Memory B cell (primary cell): ENCODE measurements at places on chromosomes 12 and 14.

DNA sequence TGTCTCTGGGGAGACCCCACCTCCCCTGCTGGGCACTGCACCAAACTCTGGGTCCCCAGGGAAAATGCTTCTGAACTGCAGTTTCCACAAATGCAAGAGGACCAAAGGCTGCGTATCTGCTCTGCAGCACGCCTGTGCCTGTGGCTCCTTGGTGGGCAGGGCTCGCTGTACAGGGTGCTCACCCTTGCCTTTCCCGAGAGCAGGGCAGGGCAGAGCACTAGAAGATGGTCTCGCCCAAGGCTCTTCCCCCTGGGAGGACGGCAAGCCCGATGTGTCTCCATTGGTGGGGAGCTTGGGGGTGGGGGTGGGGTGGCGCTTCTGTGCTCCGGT lies 175.3 kb upstream of the RTL1 start:
- no peak overlapping the region for H3K27ac ChIP-seq
- no peak overlapping the region for H3K4me3 ChIP-seq
- DNase-seq, result no peak
- no peaks in the 10 kb centered on the region for H3K36me3 ChIP-seq
- peaks cover 12% of the 10 kb centered on the region for H3K27me3 ChIP-seq
- H3K4me1 ChIP-seq, result no peaks in the 10 kb centered on the region

DNA sequence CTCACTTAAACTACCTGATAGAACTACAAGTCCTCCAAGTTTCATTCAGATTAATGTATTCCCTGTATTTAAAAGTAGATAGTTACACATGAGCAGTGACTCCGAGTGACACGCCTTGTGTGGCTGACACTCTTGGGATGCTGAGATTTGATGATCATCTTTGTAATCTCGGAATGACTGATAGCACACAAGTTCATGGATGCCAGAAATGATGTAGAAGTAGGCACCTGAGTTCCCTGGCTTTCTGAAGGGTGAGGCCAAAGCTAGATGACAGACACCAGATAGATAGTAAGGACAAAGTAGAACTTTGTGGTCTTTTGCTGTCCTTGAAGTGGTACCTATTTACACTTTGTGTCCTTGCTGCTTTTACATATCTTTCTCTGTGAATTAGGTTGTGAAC lies 491.2 kb downstream of the PCNX1 start:
- H3K27ac ChIP-seq, result peak overlapping the region; percentile 98
- peaks cover 2% of the 10 kb centered on the region for H3K36me3 ChIP-seq
- DNase-seq, result no peak
- H3K4me1 ChIP-seq, result peaks cover 29% of the 10 kb centered on the region
- H3K27me3 ChIP-seq, result no peaks in the 10 kb centered on the region

- no peak for DNase-seq
- H3K27me3 ChIP-seq, result no peaks in the 10 kb centered on the region
- H3K36me3 ChIP-seq, result peaks cover 22% of the 10 kb centered on the region
- H3K27ac ChIP-seq, result no peak overlapping the region
Observed at GRCh38 chr12:113263431-113263963, 42.2 kb downstream of the TPCN1 start.

GRCh38 chr12:80868576-80868975 lies 69.2 kb downstream of the LIN7A start:
- no peak for DNase-seq
- no peaks in the 10 kb centered on the region for H3K4me1 ChIP-seq
- H3K27me3 ChIP-seq, result no peaks in the 10 kb centered on the region
- H3K27ac ChIP-seq, result no peak overlapping the region
- H3K36me3 ChIP-seq, result no peaks in the 10 kb centered on the region

GRCh38 chr12:30323008-30323407 lies 372.7 kb downstream of the IPO8 start:
- H3K4me3 ChIP-seq, result no peak overlapping the region
- no peak overlapping the region for H3K27ac ChIP-seq
- no peak for DNase-seq
- no peaks in the 10 kb centered on the region for H3K4me1 ChIP-seq
- no peaks in the 10 kb centered on the region for H3K27me3 ChIP-seq
- no peaks in the 10 kb centered on the region for H3K36me3 ChIP-seq
